Placental epithelial cell (primary cell): ENCODE measurements at places on chromosomes 7 and 10. TPM values are rescaled to one million over a fixed set of nuclear protein-coding genes. Genes with fewer than 3 reads are reported as not detected.

HOXA4 gene
- total RNA-seq = 0.43 and 1.6 TPM in 2 replicates

PLEKHA1 gene
- total RNA-seq = 22.8 and 35.0 TPM in 2 replicates

EPO gene
- 0.22 and 0.39 TPM in 2 replicates for total RNA-seq

SPDYE9 gene
- total RNA-seq = not detected in 2 replicates

PDSS1 gene
- total RNA-seq = 3.5 and 4.0 TPM in 2 replicates

FAM25C gene
- total RNA-seq = 20.6 TPM in 1 of 2 replicates, not detected in the other

CALML5 gene
- not detected in 2 replicates for total RNA-seq
